Endothelial cell (in vitro differentiated cells): ENCODE measurements at places on chromosomes 1 and 21.

DNA sequence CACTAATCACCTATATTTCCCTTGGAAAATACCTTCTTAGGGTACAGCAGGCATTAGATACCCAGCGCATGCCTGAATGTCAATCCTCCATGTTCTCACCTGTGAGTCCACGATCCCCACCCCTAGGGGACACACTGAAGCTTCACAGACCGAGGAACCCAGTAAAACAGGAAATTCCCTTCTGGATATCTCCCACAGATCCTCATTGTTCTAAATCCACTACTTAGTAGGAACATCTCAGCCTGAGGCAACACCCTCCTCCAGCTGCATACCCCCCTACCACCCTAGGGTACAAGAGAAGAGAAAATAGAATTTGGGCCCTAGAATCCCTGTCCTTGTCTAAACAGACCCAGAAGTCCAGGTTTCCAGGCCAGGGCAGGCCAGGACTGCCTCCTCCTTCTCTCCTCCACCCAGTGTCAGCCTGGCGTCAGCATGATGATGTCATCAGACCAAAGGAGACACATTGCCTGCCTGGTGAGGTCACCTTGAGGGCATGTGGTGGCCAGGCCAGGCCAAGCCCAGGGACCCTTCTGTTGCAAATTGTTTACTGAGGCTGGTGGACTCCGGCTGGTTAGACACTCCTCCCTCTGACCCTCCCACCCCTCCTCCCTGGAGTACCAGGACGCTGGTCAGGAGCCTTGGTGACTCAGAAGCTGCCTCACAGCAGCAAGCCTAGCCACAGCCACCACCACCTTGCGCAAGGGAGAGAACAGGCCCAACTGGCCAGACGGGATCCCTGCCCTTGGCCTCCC is 6.2 kb downstream of the NECTIN4 start:
- no peak for DNase-seq

- DNase-seq = no peak
Measured at GRCh38 chr21:33264561-33264960, 1.6 kb upstream of the IL10RB start.

DNA sequence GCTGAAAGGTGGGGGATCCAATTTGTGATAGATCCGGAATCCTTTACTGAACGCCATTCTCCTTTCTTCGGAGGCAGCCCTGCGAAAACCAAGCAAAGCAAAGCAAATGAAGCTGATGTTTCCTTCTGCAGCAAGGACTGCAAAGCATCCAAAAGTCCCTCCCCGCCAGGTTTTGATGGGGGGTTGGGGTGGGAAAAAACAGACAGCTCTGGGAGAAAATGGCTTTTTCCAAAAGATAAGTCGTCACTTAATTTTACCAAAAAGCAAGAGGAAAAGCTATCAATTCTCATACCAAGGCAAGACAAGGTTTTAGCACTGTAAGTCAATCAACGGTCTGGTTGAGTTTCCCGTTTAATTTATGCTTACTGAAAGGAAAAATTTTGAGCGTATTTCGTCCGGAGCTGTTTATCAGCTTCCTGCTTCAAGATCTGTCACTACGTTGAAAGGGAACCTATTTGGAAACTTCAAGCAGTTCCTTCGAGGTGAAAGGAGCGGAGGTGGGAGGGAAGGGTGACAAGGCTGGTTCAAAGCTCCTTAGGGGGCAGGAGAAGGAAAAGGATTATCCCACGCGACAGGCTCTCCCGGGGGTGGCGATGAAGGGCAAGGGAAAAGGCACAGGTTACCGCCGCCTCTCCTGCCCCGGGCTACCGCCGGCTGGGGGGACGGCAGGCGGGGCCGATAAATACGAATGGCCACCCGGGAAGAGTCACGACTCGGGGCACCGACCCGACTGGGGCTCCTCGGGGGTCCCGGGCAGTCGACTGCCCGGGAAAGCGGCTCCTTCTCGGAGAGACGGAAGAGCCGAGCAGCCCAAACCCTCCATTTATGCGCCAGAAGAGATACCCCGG is 750 bp downstream of the SYNJ1 start:
- peak; percentile 33 for DNase-seq

DNA sequence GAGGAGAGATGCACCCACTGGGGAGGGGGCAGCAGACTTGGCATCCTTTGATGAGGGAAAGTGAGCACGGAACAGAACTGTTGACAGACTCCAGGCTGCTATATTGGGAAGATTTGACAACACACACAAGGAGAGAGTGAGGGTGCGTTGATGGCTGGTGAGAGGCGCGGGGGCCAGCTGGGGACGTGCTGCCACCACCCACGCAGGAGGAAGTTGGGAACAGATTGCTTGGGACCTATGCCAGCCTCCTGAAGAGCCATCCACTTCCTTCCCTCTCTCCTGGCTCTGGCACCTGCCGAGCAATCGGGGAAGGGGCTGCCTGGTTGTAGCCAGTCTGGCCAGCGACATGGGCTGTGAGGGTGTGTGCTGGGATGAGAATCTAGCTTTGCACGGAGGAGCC is 223.7 kb upstream of the CSF3R start:
- no peak for DNase-seq
